ENCODE measurements at places on chromosomes 13 and 19.

GRCh38 chr19:14686411-14686810 is 3.4 kb upstream of the ZNF333 start:
- no peak overlapping the region for H3K27ac ChIP-seq
- peak overlapping the region; percentile 4 for H3K4me3 ChIP-seq
- H3K36me3 ChIP-seq = no peaks in the 10 kb centered on the region
- H3K27me3 ChIP-seq = peaks cover 53% of the 10 kb centered on the region

- H3K4me3 ChIP-seq = no peak overlapping the region
- H3K27ac ChIP-seq = no peak overlapping the region
- no peak for DNase-seq
- no peaks in the 10 kb centered on the region for H3K27me3 ChIP-seq
- peaks cover 5% of the 10 kb centered on the region for H3K36me3 ChIP-seq
These were observed 11.5 kb downstream of the S1PR2 start for GRCh38 chr19:10219678-10220077.

DNA sequence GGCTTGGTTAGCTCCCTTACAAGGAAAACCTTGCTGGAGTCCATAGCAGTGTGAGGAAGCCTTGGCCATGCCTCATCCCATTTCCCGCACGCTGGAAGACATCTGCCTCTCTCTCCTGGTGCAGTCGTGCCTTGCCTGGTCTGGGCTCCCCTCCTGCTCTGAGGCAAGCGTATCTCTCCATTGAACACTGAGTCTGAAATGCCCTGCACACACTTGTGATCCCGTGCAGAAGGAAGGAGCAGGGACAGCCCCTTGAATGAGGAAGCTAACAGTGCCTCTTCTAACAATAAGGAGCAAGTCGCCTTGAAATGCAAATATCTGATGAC is 407 bp upstream of the ZNF440 start:
- H3K4me3 ChIP-seq = peak overlapping the region; percentile 88
- H3K36me3 ChIP-seq = peaks cover 71% of the 10 kb centered on the region
- H3K27ac ChIP-seq = peak overlapping the region; percentile 76
- no peaks in the 10 kb centered on the region for H3K27me3 ChIP-seq
- DNase-seq = no peak

- no peak overlapping the region for H3K4me3 ChIP-seq
- no peak overlapping the region for H3K27ac ChIP-seq
- peaks cover 6% of the 10 kb centered on the region for H3K4me1 ChIP-seq
- DNase-seq = no peak
These were observed 172.7 kb upstream of the MAB21L1 start for GRCh38 chr13:35649162-35649561.

- H3K27me3 ChIP-seq = no peaks in the 10 kb centered on the region
- H3K27ac ChIP-seq = no peak overlapping the region
- H3K36me3 ChIP-seq = no peaks in the 10 kb centered on the region
- no peak overlapping the region for H3K4me3 ChIP-seq
- peaks cover 10% of the 10 kb centered on the region for H3K4me1 ChIP-seq
These were observed 22.7 kb upstream of the NAXD start for GRCh38 chr13:110592665-110593064.

- DNase-seq = no peak
- H3K4me1 ChIP-seq = no peaks in the 10 kb centered on the region
- H3K27me3 ChIP-seq = peaks cover 36% of the 10 kb centered on the region
- H3K4me3 ChIP-seq = no peak overlapping the region
- H3K36me3 ChIP-seq = no peaks in the 10 kb centered on the region
- H3K27ac ChIP-seq = no peak overlapping the region
These were observed 237.0 kb upstream of the TSHZ3 start for GRCh38 chr19:31586282-31586681.

GRCh38 chr13:36806102-36806501 is 12.9 kb upstream of the RFXAP start:
- DNase-seq = no peak
- no peak overlapping the region for H3K27ac ChIP-seq
- peaks cover 6% of the 10 kb centered on the region for H3K4me1 ChIP-seq

DNA sequence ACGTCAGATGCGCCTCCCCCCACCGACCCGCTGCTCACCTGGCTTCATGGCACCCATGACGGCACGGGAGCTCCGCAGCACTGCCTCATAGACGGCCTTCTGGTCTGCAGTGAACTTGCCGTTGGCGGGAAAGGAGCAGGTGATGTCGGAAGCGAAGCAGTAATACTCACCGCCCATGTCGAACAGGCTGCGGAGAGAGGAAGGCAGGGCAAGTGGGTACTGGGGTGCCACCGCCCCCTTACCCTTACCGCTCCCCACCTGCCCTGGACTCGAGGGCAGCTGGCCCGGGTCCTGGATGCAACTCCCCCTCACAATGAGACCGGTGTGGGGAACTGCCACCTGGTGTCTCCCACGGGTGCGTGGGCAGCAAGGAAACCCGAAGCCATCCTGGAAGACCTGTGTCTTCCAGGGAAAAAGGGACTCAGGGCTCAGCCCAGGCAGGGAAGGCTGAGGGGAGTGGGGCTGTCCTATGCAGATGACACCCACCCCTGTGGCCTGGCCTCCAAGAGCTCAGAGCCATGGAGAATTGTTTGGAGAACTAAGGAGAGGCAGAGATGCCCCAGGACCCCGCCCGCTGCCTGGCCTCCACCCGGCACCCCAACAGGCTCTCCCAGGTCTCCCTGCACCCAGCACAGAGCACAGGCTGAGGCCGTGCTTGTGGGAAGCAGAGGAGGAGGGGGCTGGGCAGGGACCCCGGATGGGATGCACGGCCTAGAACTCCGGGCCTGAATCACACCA is 28.3 kb downstream of the CEBPG start:
- no peaks in the 10 kb centered on the region for H3K4me1 ChIP-seq
- DNase-seq = no peak
- H3K4me3 ChIP-seq = no peak overlapping the region
- no peaks in the 10 kb centered on the region for H3K36me3 ChIP-seq
- no peak overlapping the region for H3K27ac ChIP-seq

- no peak overlapping the region for H3K4me3 ChIP-seq
- H3K27me3 ChIP-seq = no peaks in the 10 kb centered on the region
- no peak overlapping the region for H3K27ac ChIP-seq
- no peak for DNase-seq
- no peaks in the 10 kb centered on the region for H3K4me1 ChIP-seq
- H3K36me3 ChIP-seq = peaks cover 7% of the 10 kb centered on the region
These were observed 12.2 kb downstream of the MRPS31 start for GRCh38 chr13:40758811-40759210.

- DNase-seq = no peak
- H3K4me1 ChIP-seq = peaks cover 6% of the 10 kb centered on the region
- H3K36me3 ChIP-seq = no peaks in the 10 kb centered on the region
- peaks cover 3% of the 10 kb centered on the region for H3K27me3 ChIP-seq
- H3K27ac ChIP-seq = no peak overlapping the region
- no peak overlapping the region for H3K4me3 ChIP-seq
These were observed 65.4 kb downstream of the KCTD12 start for GRCh38 chr13:76820759-76821158.

DNA sequence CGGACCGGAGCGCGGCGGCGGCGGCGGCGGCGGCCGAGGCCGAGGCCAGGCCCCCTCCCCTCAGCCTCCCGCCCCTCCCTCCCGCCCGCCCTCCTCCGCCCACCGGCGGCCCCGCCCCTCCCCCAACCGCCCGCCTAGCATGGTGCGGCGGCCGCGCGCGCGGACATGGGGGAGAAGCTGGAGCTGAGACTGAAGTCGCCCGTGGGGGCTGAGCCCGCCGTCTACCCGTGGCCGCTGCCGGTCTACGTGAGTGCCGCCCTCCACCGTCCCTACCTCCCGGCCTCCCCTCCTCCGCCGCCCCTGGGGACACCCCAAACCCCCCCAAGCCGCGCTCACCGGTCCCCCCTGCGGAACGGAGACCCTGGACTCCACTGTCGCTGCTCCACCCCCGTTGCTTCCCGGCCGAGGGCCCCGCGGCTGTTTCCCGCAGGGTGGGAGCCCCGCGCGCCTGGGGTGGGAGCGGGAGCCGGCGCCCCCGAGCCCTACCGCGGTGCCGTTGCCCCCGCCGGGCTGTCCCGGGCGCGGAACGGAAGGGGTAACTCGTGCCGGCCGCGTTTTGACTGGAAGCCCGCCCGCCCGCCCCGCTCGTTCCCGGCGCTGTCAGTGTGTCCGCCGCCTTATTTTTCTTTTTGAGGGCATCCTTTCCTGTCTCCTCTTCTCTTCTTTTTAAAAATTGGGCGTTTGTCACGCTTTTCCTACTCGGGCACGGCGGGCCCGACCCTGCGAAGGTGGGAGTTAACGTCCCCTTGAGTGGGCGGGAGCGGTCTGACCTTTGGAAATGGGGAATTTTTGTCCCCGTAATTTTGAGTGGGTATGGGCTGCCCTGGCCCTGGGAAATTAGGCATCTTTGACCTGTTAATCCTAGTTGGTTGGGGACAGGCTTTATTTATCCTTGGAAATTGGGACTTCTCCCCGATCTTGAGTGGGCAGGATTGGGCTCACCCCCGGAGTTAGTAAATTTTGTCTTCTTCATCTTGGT is 576 bp downstream of the DOT1L start:
- no peaks in the 10 kb centered on the region for H3K36me3 ChIP-seq
- H3K27ac ChIP-seq = peak overlapping the region; percentile 94
- peaks cover 31% of the 10 kb centered on the region for H3K4me1 ChIP-seq

DNA sequence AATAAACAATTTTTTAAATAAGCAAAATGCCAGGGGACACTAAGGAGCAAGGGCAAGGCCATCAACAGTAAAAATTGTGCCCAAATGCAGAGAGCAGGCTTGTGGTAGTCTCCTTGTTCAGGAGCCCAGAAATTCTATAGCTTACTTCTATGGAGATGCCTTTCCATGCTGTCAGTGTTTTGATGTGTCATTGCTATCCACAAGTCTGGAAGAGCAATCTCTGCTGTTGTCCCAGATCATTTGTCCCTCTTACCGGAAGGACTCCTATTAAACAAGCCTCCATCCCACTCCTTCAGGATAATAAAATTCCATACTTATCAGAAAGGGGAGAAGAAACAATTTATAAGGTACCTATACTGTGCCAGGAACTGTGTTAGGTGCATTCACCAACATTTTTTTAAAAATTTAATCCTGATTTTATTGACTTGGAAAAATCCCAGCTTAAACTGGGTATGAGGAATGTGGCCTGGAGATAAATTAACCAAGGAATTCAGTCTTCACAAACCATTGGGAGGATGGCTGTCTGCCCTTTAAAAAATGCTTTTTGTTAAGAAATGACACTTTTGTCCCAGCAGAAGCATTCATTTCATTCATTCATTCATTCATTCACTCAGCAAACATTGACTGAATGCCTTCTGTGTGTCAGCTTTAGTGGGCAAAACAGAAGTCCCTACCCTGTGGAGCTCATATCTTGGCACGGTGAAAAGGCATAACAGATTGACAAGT is 26.8 kb upstream of the CYSLTR2 start:
- H3K4me1 ChIP-seq = peaks cover 32% of the 10 kb centered on the region
- DNase-seq = no peak
- no peaks in the 10 kb centered on the region for H3K27me3 ChIP-seq
- H3K4me3 ChIP-seq = no peak overlapping the region
- H3K27ac ChIP-seq = no peak overlapping the region

DNA sequence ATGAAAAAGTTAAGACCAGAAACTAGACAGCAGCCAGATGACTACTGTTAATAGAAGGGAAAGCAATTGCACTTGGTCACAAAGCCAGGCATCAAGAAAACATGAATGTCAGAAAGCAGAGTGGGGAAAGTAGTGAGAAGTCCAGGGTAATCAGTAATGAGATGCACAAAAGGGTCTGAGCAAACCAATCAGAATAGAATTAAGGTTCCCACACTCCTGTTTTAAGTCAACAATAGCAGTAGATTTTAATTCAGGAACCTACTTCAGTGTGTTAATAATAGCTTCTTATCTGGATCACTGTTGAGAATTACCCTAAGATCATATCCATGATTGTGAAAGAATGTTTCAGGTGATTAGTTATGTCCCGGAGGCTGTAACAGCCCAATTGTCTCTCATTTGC is 72.6 kb upstream of the KLF5 start:
- no peak for DNase-seq
- H3K36me3 ChIP-seq = peaks cover 5% of the 10 kb centered on the region
- no peak overlapping the region for H3K27ac ChIP-seq

- no peaks in the 10 kb centered on the region for H3K27me3 ChIP-seq
- H3K27ac ChIP-seq = no peak overlapping the region
- no peaks in the 10 kb centered on the region for H3K36me3 ChIP-seq
- no peak overlapping the region for H3K4me3 ChIP-seq
- H3K4me1 ChIP-seq = peaks cover 4% of the 10 kb centered on the region
These were observed 181.8 kb downstream of the KATNAL1 start for GRCh38 chr13:30125422-30126073.
